ENCODE measurements at places on chromosomes 16 and 17.

DNA sequence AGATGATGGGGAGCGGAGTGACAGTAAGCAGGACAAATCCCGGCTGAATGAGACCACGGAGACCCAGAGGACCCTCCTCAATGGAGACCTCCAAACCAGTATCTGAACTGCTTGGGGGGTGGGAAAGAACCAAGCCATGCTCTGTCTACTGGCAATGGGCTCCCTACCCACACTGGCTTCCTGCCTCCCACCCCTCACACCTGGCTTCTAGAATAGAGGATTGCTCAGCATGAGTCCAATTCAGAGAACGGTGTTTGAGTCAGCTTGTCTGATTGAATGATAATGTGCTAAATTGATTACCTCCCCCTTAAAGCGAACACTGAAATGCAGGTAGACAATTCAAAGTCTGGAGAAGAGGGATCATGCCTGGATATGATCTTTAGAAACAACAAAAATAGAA lies 5.5 kb downstream of the SSTR2 start:
- no peak for DNase-seq

DNA sequence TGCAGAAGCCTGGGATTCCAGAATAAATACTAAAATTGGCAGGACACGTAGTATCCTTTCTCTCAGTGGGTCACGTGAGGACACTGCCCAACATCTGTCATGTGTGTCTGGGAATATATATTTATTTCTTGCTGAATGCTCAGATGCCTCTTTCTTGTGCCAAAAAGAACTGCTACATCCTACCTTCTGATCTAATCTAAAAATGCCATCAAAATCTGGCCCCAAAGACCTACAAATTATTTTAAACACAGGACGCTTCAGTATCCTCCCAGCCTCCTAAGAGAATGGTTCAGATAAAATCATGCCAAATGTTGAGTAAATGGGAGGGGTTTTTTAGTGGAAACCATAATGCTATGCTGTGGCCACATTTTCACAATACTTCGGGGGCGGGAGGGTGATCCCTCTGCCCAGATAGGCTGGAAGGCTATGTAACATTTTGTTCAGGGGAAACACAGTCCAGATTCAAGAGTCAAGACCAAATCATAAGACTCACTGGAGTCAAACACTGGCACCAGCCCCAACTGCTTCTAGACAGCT lies 22.9 kb upstream of the CORO6 start:
- DNase-seq: no peak

DNA sequence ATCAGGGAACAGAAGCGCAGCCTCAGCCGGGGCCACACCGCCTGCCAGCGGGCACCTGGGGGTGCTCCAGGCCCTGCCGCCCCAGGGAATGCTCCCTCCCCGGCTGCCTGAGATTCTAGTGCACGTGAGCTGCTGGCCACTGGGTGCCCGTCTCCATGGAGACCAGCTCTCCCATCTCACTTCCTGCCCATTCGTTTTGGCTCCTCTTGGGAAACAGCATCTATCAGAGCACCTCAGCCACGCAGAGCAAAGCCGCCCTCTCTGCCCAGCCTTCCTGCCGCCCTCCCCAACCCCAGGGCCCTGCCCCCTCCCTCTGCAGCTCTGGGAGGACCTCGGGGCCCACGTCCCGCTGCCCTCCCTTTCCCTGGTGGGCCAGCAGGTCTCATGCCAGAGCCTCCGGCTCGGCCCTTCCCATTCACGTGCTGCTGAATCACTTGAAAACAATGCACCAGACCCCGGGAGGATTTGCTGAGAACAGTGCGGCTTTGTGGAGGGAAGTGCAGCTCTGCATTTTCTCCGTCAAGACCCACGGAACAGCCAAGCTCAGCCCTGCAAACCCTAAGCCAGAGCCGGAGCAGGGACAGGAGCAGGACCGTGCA lies 19.4 kb downstream of the CEP295NL start:
- DNase-seq: no peak

DNA sequence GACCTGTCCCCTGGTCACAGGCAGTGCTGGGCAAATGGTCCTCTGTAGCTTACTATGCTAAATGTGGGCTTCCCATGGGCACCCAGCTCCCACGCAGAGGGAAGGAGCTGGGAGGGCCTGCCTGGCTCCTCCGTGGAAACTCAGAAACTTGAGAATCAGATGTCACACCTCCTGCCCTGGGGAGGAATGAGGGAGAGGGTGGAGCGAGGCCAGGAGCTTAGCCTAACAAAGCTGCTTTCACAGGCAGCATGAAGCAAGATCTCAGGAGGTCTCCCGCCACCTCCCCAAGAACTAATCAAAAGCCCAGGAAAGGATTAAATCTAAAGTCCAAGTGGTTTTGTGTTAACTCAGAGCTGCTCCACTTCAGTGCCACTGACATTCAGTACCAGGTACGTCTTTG lies 33.6 kb upstream of the XYLT2 start:
- no peak for DNase-seq

DNA sequence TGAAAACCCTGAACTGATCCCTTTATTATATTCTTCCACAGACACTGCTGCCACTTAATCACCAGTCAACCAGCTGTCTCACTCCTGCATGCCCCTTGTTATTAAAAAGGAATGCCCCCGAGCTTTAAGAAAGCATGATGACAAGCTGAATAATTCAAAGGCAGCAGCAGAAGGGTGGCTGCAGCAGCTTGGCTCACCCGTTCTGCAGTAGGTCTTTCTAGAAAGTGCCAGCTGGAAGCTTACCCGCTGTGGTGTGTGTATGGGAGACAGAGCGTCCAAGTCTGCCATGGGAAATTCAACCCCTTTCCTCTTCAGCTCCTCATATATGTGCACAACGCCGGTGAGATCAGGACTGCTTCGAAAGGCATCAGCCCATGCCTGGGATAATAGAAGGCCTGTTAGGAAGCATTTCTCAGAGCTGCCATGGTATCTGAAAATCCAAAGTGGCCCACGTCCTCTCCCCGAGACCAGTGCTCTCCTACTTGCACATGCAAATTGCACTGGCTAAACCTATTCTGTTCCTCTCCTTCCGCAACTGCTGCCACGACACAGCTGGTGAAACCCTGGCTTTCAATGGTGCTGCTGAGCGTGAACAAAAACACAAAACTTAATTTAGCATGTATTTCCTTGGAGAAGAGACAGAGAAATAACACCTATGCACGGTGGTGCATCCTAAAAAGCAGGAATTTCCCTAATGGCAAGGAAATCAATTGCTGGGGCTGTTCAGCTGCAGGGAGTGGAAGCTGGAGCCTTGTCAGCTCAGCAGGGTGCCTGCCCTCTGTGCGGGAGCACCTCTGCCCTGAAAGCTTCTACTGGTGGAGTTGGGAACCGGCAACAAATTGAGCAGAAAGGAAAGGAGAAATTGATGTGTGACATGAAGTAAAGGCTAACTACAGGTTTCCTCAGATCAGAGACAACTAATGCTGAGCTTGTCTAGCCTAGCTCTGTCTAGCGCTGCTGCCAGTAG lies 47.9 kb upstream of the SREBF1 start:
- DNase-seq: no peak

GRCh38 chr16:21301168-21301894 lies 23.2 kb upstream of the CRYM start:
- peak; percentile 59 for DNase-seq

DNA sequence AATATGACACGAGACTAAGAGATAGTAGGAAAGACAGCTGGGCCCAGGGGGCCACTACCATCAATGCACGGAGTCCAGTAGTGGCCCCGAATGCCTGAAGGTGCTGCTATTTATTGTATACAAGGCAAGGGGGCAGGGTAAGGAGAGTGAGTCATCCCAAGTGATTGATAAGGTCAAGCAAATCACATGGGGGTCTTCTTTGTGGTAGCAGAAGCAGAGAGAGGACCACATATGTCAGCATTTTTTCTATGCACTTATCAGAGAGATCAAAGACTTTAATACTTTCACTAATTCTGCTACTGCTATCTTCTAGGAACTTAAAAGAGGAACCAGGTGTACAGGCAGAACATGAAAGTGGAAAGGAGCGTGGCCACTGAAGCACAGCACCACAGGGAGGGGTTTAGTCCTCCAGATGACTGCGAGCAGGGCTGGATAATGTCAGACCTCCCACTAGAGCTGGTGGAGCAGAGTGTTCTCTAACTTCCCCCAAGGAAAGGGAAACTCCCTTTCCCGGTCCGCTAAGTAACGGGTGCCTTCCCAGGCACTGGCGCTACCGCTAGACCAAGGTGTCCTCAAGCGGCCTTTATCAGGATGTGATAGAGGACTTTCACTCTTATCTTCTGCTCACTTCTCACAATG lies 26.4 kb upstream of the ARL4D start:
- peak; percentile 70 for DNase-seq

- DNase-seq: no peak
These were observed 84.5 kb downstream of the SEC14L1 start for GRCh38 chr17:77225265-77225664.

DNA sequence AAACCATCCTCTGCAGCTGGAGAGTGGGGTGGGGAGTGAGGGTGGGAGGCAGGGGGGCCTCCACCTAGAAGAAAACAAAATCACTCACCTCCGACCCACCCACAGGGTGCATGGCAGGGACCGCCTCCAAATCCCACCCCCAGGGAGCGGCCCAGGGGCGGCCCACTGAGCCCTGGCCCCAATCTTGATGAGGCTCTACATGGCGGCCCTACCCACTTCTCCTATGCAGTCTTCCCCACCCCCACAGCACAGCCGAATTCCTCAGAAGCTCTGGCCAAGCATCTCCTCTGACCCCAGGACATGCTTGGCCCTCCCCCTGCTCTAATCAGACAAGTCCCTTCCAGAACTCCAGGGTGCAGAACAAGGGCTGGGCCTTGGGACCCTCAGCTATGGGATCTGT lies 18.2 kb upstream of the FASN start:
- no peak for DNase-seq

GRCh38 chr16:69040144-69040909 lies 65.1 kb upstream of the HAS3 start:
- no peak for DNase-seq

DNA sequence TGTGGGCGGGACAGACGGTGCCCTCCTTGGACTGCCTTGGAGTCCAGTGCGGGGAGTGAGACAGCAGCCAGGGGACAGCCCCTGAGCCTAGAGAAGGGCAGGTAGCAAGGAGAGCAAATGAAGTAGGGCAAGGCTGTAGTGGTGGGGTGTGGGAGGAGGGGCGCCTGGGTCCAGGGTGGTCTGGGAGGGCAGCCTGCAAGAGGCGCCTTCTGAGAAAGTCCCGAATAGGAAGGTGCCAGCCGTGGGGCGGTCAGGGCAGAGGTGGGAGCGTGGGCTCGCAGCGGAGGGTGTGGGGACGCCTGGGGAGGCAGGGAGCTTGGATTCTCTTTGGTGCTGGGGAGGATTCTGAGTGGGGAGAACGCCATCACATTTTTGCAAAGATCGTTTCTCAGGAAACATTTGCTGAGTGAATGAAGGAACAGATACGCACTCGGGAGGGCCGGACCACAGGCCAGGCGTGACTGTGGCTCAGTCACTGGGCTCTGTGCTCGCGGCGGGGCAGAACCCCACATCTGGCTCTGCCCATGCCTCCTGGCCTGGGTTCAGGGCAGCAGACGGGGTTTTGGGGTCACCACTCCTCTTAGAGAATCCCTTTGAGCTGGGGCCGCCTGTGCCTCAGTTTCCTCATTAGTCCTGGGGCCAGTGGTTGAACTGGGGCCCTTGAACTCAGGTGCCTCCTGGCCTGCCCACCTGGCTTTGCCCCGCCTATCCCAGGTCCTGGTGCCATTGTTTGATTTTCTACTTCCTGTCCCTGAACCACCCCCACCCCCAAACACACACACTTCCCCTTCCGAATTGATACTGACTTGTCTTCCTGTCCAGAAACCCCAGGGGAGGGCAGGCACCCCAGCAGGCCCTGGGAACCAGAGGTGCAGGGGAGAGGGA lies 4.2 kb downstream of the SNN start:
- peak; percentile 84 for DNase-seq

DNA sequence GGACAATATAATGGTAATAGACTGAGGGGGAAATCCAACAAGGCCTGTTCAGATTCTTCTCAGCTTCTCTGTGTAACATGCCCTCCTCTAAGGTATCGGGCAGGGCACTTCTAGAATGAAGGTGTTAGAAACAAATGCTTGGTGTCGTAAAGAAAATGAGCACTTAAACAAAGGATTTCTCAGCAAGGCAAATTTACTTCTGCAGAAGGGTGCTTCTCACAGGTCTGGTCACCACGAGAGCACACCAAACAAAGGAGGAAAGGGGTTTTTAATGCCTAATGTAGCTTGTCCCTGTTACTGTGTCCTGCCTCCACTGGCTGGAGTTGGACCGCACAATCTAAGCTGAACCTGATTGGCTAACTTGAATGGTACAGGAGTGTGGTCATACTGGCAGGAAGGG lies 642.6 kb upstream of the CDH8 start:
- no peak for DNase-seq

DNA sequence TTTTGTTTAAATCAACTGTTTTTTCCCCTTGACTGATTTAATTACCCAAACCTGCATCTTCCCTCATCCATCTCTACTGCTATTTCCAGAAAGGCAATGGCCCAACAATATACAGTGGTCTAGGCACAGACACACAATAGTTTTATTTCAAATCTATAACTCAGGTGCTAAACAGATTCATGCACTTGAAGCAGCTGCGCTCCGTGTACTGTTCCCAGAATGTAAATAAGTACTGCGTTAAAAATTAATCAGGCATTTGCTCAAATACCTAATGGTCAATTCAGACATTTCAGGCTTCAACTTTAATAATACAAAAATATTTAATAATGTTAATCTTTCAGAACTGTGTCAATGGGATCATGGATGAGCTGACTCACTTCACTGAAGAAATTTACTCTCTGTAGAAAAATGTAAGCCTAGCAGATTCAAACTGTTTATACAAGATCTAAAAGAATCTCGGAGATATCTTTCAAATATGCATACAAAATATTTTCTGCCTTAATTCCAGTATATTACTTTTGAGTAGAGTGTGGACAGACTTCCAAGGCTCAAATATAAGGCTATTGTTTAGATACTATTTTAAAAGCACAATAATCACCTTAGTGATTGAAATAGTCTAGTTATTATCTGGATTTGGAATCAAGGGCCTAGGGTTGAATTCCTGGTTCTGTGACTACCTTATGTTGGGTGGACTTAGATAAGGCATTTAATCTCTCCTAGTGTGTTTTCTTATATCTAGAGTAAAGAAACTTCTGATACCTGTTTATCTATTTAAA lies 97.4 kb upstream of the PSMD7 start:
- DNase-seq: no peak

DNA sequence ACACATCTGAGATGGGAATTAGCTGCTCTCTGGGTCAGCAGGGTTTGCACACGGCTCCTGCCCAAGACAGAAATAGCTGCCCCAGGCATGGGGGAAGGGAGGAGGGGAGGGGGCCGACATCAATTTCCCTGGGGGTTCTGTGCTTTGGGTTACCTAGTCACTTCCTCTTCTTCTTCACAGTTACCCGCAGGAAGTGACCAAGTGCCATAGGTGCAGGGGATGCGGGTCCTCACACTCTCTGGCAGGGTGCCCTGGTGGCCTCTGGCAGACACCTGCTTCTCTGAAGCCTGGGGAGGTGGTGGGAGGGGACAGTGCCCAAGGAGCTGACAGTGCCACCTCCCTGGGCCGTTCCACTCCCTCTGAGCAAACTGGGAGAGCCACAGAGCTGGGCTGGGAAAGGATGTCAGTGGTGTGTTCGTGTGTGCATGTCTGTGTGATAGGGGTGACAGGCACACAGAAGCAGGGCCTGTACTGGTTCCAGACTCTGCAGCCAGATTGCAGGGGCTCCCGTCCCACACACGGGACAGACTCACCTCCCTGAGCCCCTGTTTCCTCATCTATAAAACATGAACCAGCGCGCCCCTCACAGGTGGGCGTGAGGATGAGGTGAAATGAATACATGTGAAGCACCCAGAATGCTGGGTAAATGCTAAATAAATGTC lies 18.2 kb downstream of the SCN4A start:
- DNase-seq: peak; percentile 36

GRCh38 chr17:66272811-66273585 lies 29.4 kb upstream of the PRKCA start:
- DNase-seq: no peak

Data from MM.1S (cell line).